ENCODE measurements at places on chromosomes 2 and 18.

DNA sequence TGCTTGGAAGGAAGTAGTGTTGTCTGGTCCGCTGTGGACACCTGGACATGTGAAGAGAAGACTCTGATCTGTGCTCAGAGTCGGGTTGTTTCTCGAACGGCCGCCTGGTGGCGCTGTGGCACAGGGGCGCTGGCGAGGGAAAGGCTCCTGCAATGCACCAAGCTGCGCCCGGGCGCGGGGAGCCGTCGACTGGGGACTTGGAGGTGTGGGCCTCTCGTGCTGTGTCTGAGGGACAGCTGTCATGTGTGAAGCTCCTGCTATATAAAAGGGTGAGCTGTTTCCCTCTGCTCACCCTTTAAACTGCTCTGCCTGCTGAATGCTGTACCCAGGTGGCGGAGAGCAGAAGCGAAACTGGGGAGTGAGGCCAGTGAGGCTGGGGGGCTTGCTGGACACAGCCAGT is 44.0 kb downstream of the GNAL start:
- DNase-seq: peak; percentile 72

GRCh38 chr18:39748727-39749126 is 2183.1 kb upstream of the CELF4 start:
- no peak for DNase-seq

DNA sequence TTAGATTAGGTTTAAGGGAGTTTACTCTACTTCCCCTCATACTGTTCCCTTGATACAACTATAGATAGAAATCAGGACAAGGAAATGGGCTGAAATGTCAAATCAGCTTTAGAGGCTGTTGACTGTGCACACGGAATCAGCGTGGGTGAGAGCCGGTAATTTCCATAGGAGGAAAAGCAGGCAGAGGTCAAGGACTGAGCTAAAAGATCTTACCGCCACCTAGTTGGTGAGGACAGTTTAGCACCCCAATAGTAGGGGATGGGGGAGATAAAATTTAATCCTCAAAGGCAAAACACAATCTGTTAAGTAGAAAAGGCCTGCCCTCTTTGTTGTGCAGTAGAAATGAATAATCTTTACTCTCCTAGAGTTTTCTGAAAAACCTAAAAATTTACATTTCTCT is 1154.5 kb upstream of the CHAC2 start:
- peak; percentile 9 for DNase-seq

GRCh38 chr18:10604182-10604581 is 78.4 kb downstream of the NAPG start:
- DNase-seq: no peak

DNA sequence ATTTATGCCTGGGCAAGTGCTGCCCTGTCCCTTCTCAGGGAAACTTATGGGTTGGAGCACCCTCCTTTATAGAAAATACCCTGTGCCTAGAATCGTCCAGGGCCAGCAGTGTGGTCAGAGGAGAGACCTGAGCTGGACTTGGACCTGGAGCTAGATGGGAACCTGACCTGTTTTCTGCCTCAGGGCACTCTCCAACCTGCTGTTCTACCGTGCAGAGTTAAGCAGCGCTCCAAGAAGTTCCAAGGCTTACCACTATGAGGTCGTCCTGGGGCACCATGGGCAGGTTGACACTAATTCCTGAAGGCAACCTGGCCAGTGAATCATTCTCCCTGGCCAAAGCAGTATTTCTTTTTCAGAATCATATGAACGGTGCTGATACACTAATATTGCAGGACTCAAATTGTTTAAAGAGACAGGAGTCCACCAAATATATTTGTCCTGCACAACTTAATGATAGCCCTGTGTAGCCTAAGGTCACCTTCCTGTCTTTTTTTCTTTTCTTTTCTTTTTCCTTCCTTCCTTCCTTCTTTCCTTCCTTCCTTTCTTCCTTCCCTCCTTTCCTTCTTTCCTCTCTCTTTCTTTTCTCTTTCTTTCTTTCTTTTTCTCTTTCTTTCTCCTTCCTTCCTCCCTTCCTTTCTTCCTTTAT is 455.4 kb upstream of the HNMT start:
- no peak for DNase-seq

Data from neuronal stem cell (in vitro differentiated cells).